Left ventricle myocardium inferior (tissue), 1 donor: ENCODE measurements at places on chromosomes 16 and 17. TPM values are rescaled to one million over a fixed set of nuclear protein-coding genes. Genes with fewer than 3 reads are reported as not detected.

DNA sequence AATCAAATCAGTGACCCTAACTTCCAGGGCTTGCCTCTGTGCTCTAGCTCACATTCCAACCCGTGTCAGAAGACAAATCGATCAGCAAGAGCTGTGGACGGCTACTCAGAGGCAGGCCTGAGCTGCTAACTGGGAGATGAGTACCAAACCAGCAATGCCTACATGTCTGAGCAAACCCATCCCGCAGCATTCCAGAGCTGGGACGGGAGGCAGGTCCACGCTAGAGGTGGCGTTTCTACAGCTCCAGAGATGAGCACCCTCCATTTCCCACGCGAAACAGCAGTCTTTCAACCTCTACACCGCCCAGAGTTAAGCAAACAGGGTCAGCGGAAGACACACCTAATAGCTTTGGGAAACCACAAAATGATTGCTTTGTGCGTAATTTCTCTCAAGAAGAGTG, 6.5 kb downstream of the NXN start:
- no peaks in the 10 kb centered on the region for H3K36me3 ChIP-seq
- H3K4me3 ChIP-seq = no peak overlapping the region
- no peaks in the 10 kb centered on the region for H3K27me3 ChIP-seq

DNA sequence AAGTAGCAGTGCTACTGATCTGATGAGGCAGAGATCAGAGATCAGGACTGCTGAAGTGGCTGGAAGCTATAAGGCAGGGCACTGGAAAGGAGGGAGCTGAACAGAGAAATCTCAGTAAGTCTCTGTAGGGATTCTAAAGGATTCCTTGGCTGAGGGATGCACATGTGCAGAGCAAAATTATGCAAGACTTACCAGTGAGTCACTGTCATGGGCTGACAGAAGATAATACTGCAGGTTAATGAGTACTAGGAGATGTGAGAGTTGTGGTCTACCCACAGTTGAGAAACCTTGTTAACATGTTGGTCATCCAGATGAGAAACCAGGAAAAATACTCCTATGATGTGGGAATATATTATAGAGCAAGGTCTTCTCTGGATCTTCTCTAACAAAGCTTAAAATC, 378.1 kb downstream of the HAPSTR1 start:
- no peaks in the 10 kb centered on the region for H3K36me3 ChIP-seq
- no peak overlapping the region for H3K27ac ChIP-seq
- no peak for DNase-seq
- no peaks in the 10 kb centered on the region for H3K4me1 ChIP-seq
- H3K4me3 ChIP-seq = no peak overlapping the region

GRCh38 chr16:50835358-50836060, 93.6 kb downstream of the CYLD start:
- no peak overlapping the region for H3K27ac ChIP-seq
- no peak for DNase-seq
- H3K4me1 ChIP-seq = no peaks in the 10 kb centered on the region
- H3K27me3 ChIP-seq = peaks cover 49% of the 10 kb centered on the region
- H3K36me3 ChIP-seq = no peaks in the 10 kb centered on the region
- H3K4me3 ChIP-seq = no peak overlapping the region

GRCh38 chr17:79921411-79922115, 82.3 kb upstream of the CBX4 start:
- peaks cover 27% of the 10 kb centered on the region for H3K4me1 ChIP-seq
- H3K4me3 ChIP-seq = no peak overlapping the region
- no peak overlapping the region for H3K27ac ChIP-seq
- H3K36me3 ChIP-seq = no peaks in the 10 kb centered on the region
- peaks cover 96% of the 10 kb centered on the region for H3K27me3 ChIP-seq
- DNase-seq = no peak

GRCh38 chr17:79948406-79948944, 87.2 kb downstream of the TBC1D16 start:
- H3K4me3 ChIP-seq = no peak overlapping the region
- peaks cover 38% of the 10 kb centered on the region for H3K36me3 ChIP-seq
- no peaks in the 10 kb centered on the region for H3K27me3 ChIP-seq
- H3K4me1 ChIP-seq = peaks cover 23% of the 10 kb centered on the region
- H3K27ac ChIP-seq = no peak overlapping the region

Gene CSF3
- total RNA-seq = not detected

DNA sequence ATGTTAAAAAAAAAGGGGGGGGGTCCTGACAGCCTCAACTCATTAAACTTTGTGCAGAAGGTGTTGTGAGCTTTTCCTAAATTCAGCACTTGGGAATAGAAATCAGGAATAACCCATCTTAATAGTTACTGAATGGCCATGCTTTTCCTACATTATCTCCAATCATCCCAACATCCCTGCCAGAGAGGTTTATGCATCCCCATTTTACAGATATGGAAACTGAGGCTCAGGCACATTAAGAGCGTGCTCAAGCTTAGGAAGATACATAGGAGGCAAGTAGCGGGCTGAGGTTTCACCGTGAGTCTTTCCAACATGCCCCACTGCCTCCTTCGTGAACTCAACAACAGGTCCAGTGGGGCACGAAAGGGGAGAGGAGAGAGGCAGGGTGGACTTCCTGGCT, 78.4 kb downstream of the C17orf67 start:
- H3K4me3 ChIP-seq = no peak overlapping the region
- DNase-seq = no peak
- peaks cover 31% of the 10 kb centered on the region for H3K4me1 ChIP-seq
- no peaks in the 10 kb centered on the region for H3K36me3 ChIP-seq
- H3K27ac ChIP-seq = no peak overlapping the region
- no peaks in the 10 kb centered on the region for H3K27me3 ChIP-seq

GRCh38 chr17:63542942-63543821, 7.1 kb upstream of the DCAF7 start:
- no peak for DNase-seq
- H3K4me1 ChIP-seq = peaks cover 3% of the 10 kb centered on the region
- H3K27ac ChIP-seq = no peak overlapping the region
- H3K27me3 ChIP-seq = peaks cover 31% of the 10 kb centered on the region
- H3K36me3 ChIP-seq = no peaks in the 10 kb centered on the region

- H3K36me3 ChIP-seq = no peaks in the 10 kb centered on the region
- no peak for DNase-seq
- no peaks in the 10 kb centered on the region for H3K27me3 ChIP-seq
- H3K27ac ChIP-seq = peak overlapping the region; percentile 53
- H3K4me3 ChIP-seq = no peak overlapping the region
These were observed 37.0 kb upstream of the CCDC182 start for GRCh38 chr17:57782062-57782490.

DNA sequence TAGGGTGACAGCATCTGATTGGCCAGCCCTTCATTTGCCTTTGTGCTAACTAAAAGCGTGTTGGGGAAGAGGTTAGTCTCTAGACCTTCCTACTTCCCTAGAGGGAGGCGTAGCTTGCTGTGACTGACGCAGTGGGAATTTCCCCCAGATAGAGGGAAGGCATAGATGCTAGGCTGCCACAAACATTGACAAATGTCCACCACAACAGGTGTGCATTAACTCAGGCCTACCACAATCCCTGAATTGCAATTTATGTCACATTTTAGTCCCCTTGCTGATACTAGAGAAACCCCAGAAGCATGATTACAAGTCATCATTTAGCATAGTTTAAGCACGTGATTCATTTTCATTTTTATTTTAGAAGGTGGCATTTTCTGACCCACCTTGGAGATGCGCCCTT, 76.3 kb upstream of the WSB1 start:
- no peaks in the 10 kb centered on the region for H3K36me3 ChIP-seq
- H3K4me1 ChIP-seq = no peaks in the 10 kb centered on the region
- no peak overlapping the region for H3K4me3 ChIP-seq
- H3K27me3 ChIP-seq = peaks cover 4% of the 10 kb centered on the region

DNA sequence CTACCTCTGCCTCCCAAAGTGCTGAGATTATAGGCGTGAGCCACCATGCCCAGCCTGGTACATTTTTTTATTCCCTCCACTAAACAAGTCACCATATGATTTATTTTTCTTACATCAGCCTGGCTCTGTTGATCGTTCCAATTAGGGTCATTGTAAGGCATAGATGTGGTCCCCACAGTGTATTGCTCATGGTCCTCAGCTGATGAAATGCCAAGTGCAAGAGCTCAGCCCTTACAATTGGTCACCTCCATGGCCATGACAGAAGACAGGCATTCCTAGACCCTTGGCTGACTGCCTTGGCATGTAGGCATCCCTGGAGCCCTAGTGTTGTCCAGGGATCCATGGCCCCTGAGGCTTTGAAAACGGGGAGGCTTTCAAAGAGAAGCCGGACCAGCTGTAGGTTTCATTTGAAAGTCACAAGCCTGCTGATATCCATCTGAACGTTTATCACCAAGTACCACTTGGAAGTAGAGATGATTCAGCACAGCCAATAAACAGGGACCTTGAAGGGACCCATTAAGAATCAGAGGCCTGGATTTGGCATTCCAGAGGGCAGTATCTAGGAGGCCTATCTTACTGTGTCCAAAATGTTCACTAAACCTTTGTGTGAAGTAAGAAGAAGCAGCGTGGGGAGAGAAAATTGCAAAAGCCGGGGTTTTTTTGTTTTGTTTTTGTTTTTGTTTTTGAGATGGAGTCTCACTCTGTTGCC, 20.6 kb upstream of the PRKCA start:
- no peaks in the 10 kb centered on the region for H3K4me1 ChIP-seq
- DNase-seq = no peak
- no peak overlapping the region for H3K27ac ChIP-seq
- no peak overlapping the region for H3K4me3 ChIP-seq
- no peaks in the 10 kb centered on the region for H3K27me3 ChIP-seq

DNA sequence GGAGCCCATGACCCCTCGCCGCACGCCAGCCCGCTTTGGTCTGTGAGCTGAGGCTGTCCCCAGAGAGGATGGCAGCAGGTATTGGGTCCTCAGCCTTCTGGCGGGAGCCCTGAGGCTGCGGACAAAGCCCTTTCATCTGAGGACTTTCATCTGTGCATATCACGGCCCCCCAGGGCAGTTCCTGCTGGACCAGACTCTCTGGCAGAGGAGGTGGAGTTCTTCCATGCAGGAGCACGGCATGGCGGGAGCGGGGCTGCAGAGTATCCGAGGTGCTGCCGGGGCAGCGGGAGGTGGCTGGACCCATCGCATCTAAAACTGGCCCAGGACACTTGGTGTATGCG, 18.8 kb downstream of the DHX38 start:
- no peak for DNase-seq
- no peak overlapping the region for H3K4me3 ChIP-seq
- H3K27me3 ChIP-seq = no peaks in the 10 kb centered on the region
- peaks cover 8% of the 10 kb centered on the region for H3K4me1 ChIP-seq

Gene SOCS1
- 2.9 TPM for total RNA-seq

Gene TANC2
- total RNA-seq = 9.0 TPM

DNA sequence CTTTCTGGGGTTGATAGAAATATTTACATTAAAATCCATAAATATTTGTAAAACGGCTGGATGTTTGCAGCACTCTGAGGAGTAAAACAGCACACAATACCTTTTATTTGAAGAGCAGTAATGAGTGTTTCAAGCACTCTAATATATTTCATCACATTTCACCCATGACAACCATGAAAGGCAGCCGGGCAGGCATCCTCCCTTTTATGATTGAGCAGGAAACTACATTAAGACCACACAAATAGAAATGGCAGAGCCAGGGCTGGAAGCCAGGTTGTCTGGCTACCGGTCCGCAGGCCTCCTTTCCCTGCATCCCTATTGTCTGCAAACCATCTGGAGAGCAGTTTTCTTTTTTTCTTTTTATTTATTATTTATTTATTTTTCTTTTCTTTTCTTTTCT, 23.1 kb upstream of the GPRC5C start:
- no peaks in the 10 kb centered on the region for H3K4me1 ChIP-seq
- peaks cover 8% of the 10 kb centered on the region for H3K27me3 ChIP-seq

Gene SLC5A11
- total RNA-seq = 0.14 TPM

Gene TMED6
- not detected for total RNA-seq

Gene CASKIN1
- 4.0 TPM for total RNA-seq

Gene OR2C1
- 0.22 TPM for total RNA-seq

Gene ITGA2B
- 0.91 TPM for total RNA-seq

- peaks cover 6% of the 10 kb centered on the region for H3K4me1 ChIP-seq
- H3K36me3 ChIP-seq = no peaks in the 10 kb centered on the region
- no peak overlapping the region for H3K27ac ChIP-seq
- no peak overlapping the region for H3K4me3 ChIP-seq
- no peaks in the 10 kb centered on the region for H3K27me3 ChIP-seq
These were observed 27.0 kb upstream of the SMURF2 start for GRCh38 chr17:64689106-64689505.

GRCh38 chr16:50910736-50911100, 168.8 kb downstream of the CYLD start:
- no peak overlapping the region for H3K4me3 ChIP-seq
- no peak overlapping the region for H3K27ac ChIP-seq
- H3K4me1 ChIP-seq = no peaks in the 10 kb centered on the region

DNA sequence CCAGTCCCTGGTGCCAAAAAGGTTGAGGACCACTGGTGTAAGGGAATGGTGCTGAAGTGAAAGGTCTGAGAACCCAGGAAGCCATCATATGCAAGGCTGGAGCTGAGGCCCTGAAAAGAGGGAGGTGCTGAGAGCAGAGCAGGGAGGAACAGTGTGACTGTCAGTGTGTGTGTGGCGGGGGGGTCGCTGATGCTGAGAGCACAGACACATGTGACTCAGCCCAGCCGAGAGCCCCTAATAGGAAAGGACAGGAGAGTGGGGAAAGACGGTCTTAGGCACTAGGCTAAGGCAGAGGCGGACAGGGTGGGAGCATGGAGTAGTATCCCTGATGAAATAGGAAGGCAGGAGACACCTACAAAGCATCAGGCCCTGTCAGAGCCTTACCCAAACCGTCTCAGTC, 1.2 kb downstream of the B9D1 start:
- H3K4me1 ChIP-seq = peaks cover 18% of the 10 kb centered on the region
- H3K27ac ChIP-seq = no peak overlapping the region
- DNase-seq = no peak
- H3K27me3 ChIP-seq = no peaks in the 10 kb centered on the region
- H3K36me3 ChIP-seq = no peaks in the 10 kb centered on the region

Gene SMPD3
- total RNA-seq = 0.16 TPM

DNA sequence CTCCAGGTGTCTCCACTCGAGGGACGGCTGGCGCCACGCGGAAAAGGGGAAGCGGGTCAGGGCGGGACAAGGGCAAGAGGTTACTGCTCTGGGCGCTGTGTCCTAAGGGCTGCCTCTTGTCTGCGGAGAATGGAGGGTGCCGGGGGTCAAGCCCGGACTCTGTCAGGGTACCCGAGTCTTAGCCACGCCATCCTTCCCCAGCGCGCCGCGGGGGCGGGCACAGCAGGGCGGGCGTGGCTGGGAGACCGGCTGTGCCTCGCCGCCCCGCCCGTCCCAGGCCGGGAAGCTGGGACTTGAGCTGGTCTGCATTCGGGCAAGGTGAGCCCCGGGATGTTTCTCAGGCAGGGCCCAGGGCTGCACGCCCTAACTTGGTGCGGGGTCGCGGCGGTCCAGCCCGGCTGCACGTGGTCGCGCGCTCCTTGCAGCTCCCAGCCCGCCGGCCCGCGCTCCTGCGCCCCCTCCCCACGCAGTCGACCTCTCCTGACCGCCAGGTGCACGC, 6.2 kb upstream of the ACTG1 start:
- peaks cover 5% of the 10 kb centered on the region for H3K36me3 ChIP-seq
- peak overlapping the region; percentile 93 for H3K4me3 ChIP-seq
- H3K4me1 ChIP-seq = peaks cover 66% of the 10 kb centered on the region
- DNase-seq = peak; percentile 55

Gene DPH1
- total RNA-seq = 29.1 TPM
